ENCODE measurements at places on chromosomes 13 and 19.

- no peaks in the 10 kb centered on the region for H3K4me1 ChIP-seq
- peaks cover 13% of the 10 kb centered on the region for H3K27me3 ChIP-seq
- H3K4me3 ChIP-seq: no peak overlapping the region
- H3K27ac ChIP-seq: peak overlapping the region; percentile 43
Measured at GRCh38 chr19:13262450-13262849, 112.2 kb downstream of the IER2 start.

DNA sequence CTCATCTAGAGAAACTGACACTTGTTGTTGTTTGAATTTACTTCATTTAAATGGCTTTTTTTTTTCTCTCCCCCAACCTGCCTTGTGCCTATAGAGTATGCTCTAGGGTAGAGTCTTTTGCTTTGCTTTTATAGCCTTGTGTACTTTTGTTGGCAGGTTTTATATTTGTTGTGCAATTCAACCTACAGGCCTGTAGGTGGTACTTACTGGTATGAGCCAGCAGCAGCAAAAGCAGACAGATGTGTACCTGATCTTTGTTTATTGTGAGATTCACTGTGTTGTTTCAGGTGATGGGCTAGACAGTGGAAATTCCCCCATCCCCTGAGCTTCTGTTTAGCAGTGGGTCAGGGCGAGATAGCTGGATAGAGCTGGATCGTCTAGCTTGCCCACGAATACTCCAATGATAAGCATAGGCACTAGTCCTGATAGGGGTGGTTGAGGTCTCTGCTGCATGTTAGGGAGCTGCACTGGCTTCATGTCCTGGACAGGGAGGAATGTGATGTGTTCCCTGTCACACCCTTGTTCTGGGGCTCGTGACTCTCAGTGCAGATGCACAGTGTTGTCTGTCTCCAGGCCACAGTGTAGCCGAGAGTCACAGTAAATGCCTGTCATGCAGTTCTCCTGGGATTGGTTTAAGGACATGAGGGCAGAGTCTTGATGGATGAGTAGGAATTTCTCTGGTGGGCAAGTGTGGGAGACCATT, 21.3 kb downstream of the DNAJC3 start:
- H3K4me1 ChIP-seq: peaks cover 12% of the 10 kb centered on the region
- no peaks in the 10 kb centered on the region for H3K27me3 ChIP-seq
- peaks cover 6% of the 10 kb centered on the region for H3K36me3 ChIP-seq

DNA sequence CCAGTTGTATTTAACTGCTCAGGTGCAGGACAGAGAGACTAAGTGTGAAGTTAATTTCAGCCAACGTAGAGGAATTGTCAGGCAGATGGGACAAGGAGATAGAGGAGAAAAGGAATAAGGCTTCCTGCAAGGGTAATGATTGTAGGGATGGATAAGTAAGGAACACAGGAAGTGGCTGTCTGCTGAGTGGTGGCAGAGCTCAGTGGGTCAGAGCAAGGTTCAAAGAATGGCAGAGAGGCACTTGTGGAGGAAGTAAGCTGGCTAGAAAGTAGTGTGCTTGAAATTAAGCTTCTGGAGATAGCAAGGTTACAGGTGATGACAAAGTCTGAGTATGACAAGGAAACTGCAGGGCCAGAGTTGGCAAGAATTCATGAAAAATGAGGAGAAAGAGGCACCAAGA, 47.9 kb downstream of the USPL1 start:
- no peak overlapping the region for H3K27ac ChIP-seq
- peaks cover 3% of the 10 kb centered on the region for H3K36me3 ChIP-seq
- peaks cover 8% of the 10 kb centered on the region for H3K4me1 ChIP-seq
- no peak for DNase-seq
- H3K4me3 ChIP-seq: no peak overlapping the region
- H3K27me3 ChIP-seq: no peaks in the 10 kb centered on the region

DNA sequence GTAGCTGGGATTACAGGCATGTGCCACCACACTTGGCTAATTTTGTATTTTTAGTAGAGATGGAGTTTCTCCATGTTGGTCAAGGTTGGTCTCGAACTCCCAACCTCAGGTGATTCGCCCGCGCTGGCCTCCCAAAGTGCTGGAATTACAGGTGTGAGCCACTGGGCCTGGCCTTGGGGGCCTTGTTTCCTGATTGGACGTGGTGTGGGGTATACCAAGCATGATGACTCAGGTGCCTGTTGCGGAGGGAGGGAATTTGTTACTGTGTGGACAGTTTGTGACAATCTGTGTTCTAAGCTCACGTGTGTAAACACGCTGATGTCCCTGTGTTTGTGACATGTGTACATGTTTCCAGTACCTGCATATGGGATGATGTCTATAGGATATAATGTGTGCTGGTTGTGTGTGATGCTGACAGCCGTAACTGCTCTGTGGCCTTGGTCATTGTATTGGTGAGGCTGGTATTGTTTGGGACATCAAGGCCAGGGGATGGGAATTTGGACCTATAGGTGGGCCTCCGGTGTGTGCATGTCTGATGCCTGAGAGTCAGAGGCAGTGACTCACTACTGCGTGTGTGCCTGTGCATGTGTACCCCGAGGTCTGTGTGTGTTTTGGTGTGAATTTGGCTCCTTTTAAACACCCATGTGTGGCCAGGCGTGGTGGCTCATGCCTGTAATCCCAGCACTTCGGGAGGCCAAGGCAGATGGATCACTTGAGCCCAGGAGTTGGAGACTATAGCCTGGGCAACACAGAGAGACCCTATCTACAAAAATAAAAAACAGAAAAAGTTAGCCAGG, 1.6 kb upstream of the EGLN2 start:
- H3K27ac ChIP-seq: peak overlapping the region; percentile 98
- DNase-seq: no peak
- H3K4me3 ChIP-seq: peak overlapping the region; percentile 16
- H3K36me3 ChIP-seq: no peaks in the 10 kb centered on the region

- no peak overlapping the region for H3K27ac ChIP-seq
- H3K36me3 ChIP-seq: peaks cover 12% of the 10 kb centered on the region
- H3K4me1 ChIP-seq: no peaks in the 10 kb centered on the region
- DNase-seq: no peak
Measured at GRCh38 chr19:50292216-50292827, 36.9 kb downstream of the KCNC3 start.

GRCh38 chr19:41218615-41219507, at the start of gene AXL:
Gene AXL, plus strand, starts transcription at chr19:41219223. Its CDS starts 170 bp downstream, at chr19:41219393.
- H3K36me3 ChIP-seq: peaks cover 9% of the 10 kb centered on the region
- peak within 1 kb of the TSS; percentile 87 for H3K27ac ChIP-seq
- H3K27me3 ChIP-seq: peaks cover 7% of the 10 kb centered on the region
- H3K4me3 ChIP-seq: peak within 1 kb of the TSS; percentile 86
- DNase-seq: peak; percentile 80

- peak overlapping the region; percentile 64 for H3K4me3 ChIP-seq
- no peaks in the 10 kb centered on the region for H3K27me3 ChIP-seq
- no peaks in the 10 kb centered on the region for H3K36me3 ChIP-seq
Measured at GRCh38 chr19:778910-779653, 18.2 kb upstream of the PTBP1 start.
